ENCODE measurements at places on chromosomes 13 and 19.

DNA sequence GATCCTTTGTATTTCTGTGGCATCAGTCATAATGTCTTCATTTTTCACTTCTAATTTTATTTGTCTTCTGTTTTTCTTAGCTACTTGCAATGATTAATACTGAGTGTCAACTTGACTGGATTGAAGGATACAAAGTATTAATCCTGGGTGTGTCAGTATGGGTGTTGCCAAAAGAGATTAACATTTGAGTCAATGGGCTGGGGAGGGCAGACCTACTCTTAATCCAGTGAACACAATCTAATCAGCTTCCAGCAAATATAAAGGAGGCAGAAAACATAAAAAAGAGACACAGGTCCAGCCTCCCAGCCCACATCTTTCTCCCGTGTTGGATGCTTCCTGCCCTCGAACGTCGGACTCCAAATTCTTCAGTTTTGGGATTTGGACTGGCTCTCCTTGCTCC, 640.9 kb upstream of the MIR17HG start:
- DNase-seq = no peak

DNA sequence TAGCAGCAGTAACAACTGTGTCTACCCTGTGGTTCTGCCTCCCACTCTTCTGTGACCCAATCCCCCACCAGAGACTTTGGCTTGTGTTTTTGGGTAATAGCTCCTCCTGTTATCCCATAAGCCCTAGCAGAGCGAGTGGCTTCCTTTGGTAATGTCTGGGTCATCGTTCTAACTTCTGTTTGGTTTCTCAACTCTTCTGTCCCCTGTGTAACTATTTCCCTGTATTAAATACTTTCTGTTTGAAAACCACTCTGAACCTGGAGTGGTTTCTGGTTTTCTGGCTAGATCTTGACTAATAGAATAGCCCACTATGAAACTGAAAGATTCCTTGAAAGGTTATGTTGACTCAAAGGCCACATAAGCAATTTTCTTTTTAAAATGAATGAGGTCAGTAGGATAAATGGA, 350.0 kb downstream of the DCT start:
- DNase-seq = no peak

DNA sequence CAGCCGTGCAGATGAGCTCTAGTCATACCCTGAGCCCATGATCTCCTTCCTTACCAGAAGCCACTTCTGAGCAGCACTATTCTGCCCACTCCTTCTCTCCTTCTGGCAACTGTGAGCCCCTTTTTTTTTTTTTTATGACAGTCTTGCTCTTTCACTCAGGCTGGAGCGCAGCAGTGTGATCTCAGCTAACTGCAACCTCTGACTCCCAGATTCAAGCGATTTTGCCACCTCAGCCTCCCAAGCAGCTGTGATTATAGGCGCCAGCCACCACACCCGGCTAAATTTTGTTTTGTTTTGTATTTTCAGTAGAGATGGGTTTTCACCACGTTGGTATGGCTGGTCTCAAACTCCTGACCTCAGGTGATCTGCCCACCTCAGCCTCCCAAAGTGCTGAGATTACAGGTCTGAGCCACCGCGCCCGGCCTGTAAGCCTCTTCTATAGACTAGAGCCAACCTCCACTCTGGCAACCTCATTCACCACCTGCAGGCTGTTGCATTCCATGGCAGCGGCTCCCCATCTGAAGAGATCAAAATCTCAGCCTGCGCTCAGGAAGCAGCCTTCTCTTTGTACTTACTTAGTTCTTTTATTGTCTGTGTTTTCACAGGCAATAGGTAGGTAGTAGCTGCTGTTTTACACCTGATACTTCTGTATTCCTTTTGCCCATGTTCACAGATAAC, 34.8 kb upstream of the NDFIP2 start:
- DNase-seq = no peak

- DNase-seq = no peak
These were observed 68.7 kb downstream of the IPO5 start for GRCh38 chr13:98022210-98022609.

- no peak for DNase-seq
These were observed 15.1 kb downstream of the BRCA2 start for GRCh38 chr13:32330441-32330840.

GRCh38 chr19:18002347-18002850, 5.6 kb upstream of the ARRDC2 start:
- DNase-seq = no peak

DNA sequence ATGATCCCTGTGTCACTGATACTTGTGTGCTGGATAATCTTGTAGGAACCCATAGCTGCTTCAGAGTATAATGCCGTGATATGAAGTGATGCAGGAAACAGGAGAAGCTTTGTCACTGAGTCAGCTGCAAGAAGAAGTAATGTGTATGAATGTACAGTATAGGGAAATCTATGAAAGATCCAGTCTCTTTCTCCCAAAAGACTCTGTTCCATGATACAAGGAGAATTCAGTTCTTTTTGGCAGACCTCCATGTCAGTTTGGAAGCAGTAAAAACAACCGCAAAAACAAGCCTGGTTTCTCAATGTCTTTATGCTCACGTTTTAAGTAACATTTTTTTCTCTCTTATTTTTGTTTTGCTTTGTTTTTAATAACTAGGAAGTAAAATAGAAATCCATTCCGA, 33.9 kb downstream of the PCDH17 start:
- no peak for DNase-seq

GRCh38 chr13:30892966-30893365, 13.1 kb upstream of the MEDAG start:
- no peak for DNase-seq

GRCh38 chr19:42247640-42248199, 5.3 kb upstream of the GSK3A start:
- DNase-seq = no peak

GRCh38 chr19:907183-907853, 5.7 kb downstream of the R3HDM4 start:
- no peak for DNase-seq

- no peak for DNase-seq
These were observed 880.6 kb downstream of the UQCRFS1 start for GRCh38 chr19:28332351-28332750.

- DNase-seq = no peak
These were observed 6.7 kb downstream of the TPT1 start for GRCh38 chr13:45333977-45334922.

DNA sequence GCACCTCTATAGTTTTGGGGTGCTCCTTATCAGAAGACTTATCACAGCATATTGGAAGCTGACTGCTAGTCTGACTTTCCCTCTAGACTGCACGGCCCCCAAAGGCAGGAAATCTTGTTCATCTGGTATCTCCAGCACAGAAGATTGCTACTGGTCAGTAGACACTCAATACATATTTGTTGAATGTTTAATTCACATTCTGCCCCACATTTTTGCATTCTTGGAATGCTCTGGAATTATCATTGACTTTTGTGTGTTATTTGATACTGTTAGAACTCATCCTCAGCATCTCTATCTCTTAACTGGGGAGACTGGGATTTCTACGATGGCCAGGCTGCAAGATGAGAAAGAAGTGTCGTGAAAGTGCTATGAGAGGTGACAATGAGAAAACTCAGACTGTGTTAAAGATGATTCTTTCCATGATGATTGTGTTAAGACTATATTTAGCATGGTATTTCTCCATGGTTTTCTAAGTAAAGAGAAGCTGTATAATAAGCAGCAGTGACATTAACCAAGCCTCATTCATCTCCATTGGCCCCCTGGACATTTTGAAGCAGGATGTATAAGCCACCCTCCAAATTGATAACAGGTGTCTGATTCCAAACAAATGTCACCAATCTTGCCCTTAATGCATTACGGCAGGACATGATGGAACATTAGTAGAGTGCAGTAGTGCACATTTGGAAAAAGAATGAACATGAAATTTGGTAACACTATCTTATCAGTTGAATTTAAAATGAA, 440.9 kb downstream of the RFC3 start:
- no peak for DNase-seq

- DNase-seq = no peak
These were observed 19.8 kb upstream of the ATP11A start for GRCh38 chr13:112669881-112670499.

- DNase-seq = no peak
These were observed 10.2 kb upstream of the CARM1 start for GRCh38 chr19:10861103-10861651.

GRCh38 chr13:30027569-30028455, 177.4 kb upstream of the UBL3 start:
- DNase-seq = no peak

DNA sequence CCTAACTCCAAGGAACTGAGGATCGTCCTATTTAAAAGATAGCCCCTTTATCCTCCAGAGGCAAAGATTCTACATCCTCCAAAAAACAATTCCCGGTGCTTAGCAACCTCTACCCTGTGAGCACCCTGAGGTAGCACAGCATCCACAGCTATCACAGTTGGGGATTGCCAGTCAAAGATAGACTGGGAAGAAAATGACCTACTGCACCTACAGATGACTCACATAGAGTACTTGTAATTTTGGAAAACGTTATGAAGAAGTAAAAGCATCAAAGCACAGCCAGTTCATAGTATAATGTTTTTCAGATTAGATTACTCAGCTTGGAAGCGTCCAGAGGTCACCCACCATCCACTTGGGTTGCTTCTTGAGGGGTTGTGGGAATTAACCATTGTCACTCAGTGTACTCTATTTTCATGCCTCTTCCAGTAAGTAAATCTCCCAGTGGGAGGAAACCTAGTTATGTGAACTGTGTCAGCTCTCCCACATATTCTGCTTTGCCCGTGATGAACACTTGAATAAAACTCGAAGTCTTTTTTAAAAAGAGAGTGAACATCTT, 8.9 kb upstream of the FAM124A start:
- DNase-seq = no peak

DNA sequence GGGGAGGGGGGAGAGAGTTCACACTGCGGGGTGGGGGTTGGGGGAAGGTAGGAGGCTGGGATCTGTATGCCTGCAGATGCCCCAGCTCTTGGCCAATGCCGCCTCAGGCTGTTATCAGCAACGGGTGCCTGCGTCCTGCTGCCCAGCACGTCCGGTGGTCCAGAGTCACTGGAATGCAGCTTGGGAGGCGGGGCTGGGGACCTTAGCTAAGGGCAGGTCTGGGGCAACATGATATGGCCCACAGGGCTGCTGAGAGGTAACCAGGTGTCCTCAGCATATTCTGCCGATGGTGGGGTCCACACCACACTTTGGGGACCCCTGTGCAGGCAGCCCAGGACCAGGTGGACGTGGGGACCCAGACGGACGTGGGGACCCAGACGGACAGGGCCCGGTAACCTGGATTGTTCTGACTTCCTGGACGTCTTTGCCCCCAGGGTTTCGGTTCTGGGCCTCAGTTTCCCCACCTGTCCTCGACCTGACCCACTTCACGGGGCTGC, 668 bp upstream of the ARHGAP45 start:
- DNase-seq = no peak

GRCh38 chr19:45765702-45766295, 3.3 kb downstream of the SIX5 start:
- DNase-seq = no peak

DNA sequence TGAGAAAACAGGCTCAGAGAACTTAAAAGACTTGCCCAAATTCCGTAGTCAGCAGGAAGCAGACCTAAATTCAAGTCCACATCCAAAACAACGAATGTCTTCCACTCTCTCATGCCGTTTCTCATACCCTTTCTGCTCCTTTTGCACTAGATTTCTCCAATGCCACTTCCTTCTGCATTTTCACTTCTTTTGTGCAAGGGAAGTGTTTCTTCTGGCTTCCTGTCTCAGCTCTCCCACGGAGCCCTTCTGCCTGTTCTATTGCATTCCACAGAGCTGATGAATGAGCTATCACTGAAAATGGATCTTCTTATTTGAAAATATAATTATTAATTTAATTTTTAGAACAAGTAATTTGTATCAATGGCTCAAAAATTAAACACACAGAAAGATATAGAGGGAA, 56.1 kb upstream of the STK24 start:
- DNase-seq = no peak

DNA sequence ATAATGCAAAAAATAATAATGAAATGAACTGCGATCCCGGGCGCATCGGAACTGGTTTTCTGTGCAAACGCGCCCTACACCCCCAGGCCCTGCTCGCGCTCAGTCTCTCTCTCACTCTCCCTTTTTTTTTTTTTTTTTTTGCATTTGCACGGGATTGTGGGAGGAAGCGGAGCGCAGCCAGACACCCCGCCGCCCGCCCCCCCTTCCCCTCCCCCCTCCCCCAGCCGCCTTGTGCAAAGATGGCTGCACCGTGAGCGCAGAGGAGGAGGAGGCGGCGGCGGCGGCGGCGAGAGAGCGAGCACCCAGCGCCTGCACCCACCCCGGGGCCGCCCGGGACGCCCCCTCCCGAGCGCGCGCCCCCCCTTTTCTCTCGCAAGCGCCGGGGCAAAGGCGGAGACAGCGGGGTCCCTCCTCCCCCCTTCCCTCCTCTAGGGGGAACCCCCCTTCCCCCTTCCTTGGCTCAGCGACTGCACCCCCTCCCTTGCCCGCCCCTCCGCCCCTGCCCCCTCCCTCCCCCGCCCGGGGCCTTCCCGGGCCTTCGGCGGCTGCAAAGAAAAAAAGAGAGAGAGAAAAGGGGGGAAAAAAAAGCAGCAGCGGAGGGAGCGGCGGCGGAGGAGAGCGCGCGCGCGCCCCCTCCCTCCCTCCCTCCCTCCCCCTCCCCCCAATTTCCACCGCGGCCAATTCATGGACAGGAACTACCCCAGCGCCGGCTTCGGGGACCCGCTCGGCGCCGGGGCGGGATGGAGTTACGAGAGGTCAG, at the start of gene PRR12:
Gene PRR12 (plus strand): TSS at position 212 of the 760 bp plus-strand sequence. CDS start 473 bp downstream, at position 685.
- DNase-seq = no peak

GRCh38 chr19:42178791-42179674, 38.4 kb downstream of the DEDD2 start:
- DNase-seq = no peak

DNA sequence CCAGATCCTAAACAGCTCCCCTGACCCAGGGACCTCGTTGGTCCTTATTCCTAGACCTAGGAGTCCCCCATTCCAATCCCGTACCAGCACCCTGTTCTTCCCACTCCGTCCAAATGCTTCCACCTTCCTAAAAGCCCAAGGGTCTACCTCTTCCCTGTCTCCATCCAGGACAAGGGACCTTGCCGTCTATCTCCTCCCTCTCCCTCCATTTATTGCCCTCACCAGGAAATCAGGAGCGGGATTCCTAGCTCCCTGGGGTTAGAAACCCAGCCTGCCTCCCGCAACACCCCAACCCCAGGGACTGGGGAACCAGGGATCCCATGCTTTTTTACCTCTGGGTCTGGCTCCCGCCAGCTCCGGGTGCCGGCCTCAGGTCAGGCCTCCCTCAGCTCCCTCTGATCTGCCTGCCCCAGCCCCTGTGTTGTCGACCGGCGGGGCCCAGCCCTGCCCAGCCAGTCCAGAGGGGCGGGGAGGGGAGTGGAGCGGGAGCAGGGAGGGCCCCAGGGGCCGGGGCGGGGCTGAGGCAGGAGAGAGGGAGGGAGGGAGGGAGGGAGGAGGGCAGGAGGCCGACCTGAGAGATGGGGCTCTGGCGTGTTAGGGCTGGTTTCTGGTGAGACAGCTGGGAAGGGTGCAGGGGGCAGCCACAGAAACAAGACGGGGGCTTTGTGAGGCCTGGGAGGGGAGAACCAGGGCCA, at the start of gene B3GNT8:
Gene B3GNT8 (minus strand): TSS at position 423 of the 695 bp plus-strand sequence. CDS start 596 bp downstream, outside the sequence.
- DNase-seq = no peak

- no peak for DNase-seq
These were observed 14.4 kb downstream of the CEBPA start for GRCh38 chr19:33287927-33288326.
